ENCODE measurements at places on chromosomes 3 and 15. TPM values are rescaled to one million over a fixed set of nuclear protein-coding genes. Genes with fewer than 3 reads are reported as not detected.

- H3K27ac ChIP-seq, result no peak overlapping the region
- H3K4me3 ChIP-seq, result no peak overlapping the region
- H3K27me3 ChIP-seq, result peaks cover 5% of the 10 kb centered on the region
Observed at GRCh38 chr3:194030372-194030771, 105.6 kb upstream of the HES1 start.

The VGLL3 gene
- total RNA-seq, result not detected

- H3K27me3 ChIP-seq, result no peaks in the 10 kb centered on the region
- peak; percentile 40 for DNase-seq
- peak overlapping the region; percentile 98 for H3K27ac ChIP-seq
- peaks cover 47% of the 10 kb centered on the region for H3K4me1 ChIP-seq
- H3K4me3 ChIP-seq, result peak overlapping the region; percentile 95
- peaks cover 8% of the 10 kb centered on the region for H3K36me3 ChIP-seq
Observed at GRCh38 chr3:129182390-129183185, 1.1 kb downstream of the CNBP start.

DNA sequence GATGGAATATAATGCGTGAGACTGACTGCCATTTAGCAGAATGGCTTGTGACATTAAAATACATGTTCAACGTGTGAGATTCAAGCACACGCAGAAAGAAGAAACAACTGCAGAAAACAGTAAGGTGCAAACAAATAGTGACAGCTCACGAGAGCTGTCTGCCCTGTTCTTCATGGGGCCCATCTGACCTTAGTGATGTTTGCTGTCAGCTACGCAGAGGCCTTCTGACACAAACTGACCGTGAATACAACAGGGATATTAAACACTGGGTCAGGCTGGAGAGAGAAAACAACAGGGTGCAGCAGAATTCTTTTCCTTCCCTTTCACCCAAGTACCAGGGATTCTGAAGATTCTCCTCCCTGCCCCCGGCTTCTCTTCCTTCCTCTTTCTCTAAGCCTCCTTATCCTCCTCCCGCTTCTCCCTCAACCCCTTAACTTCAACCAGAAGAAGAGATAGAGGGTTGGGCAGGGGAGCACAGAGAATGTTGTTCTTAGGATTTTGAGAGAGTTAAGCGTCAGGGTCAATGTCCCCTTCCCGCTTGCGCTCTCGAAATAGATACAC lies 2.1 kb downstream of the TNFAIP8L3 start:
- H3K4me3 ChIP-seq, result no peak overlapping the region
- H3K4me1 ChIP-seq, result peaks cover 5% of the 10 kb centered on the region
- peaks cover 39% of the 10 kb centered on the region for H3K27me3 ChIP-seq
- no peaks in the 10 kb centered on the region for H3K36me3 ChIP-seq
- DNase-seq, result no peak
- H3K27ac ChIP-seq, result no peak overlapping the region

DNA sequence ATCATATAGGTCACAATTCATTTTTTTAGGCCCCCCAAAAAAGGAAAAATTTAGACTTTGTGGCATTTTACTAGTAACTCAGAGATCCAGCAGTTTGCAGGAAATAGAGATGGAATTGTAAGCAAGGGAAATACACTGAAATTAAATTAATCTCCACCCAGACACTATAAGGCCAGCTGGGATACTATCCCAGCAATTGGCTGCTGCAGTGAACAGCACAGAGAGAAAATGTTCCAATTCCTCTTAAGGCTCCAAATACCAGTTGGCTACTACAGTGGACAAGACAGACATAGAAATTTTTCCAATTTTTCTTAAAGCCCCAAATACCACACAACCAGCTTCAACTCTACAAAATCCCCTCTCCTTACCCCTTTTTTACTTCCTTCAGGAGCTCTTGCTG lies 78.9 kb downstream of the ULK4 start:
- no peak overlapping the region for H3K4me3 ChIP-seq
- no peaks in the 10 kb centered on the region for H3K4me1 ChIP-seq
- H3K27ac ChIP-seq, result no peak overlapping the region
- H3K36me3 ChIP-seq, result peaks cover 21% of the 10 kb centered on the region
- DNase-seq, result no peak
- H3K27me3 ChIP-seq, result no peaks in the 10 kb centered on the region

DNA sequence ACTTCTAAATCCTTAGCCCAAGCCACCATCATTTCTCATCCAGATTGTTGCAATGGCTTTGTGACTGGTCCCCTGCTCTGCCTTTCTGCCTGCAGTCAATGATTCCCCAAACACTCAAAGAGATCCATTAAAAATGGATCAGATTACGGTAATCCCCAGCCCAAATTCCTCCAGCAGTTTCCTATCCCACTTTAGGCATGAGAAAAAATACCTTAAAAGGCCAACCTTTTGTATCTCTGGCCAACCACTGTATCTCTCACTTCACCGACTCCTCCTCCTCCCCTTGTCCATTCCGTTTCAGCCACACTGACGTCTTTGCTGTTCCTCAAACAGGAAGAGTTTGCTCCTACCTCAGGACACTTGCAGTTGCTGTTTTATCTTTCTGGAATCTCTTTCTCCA lies 20.9 kb upstream of the IL1RAP start:
- peaks cover 24% of the 10 kb centered on the region for H3K27me3 ChIP-seq
- no peak overlapping the region for H3K4me3 ChIP-seq
- H3K27ac ChIP-seq, result no peak overlapping the region

DNA sequence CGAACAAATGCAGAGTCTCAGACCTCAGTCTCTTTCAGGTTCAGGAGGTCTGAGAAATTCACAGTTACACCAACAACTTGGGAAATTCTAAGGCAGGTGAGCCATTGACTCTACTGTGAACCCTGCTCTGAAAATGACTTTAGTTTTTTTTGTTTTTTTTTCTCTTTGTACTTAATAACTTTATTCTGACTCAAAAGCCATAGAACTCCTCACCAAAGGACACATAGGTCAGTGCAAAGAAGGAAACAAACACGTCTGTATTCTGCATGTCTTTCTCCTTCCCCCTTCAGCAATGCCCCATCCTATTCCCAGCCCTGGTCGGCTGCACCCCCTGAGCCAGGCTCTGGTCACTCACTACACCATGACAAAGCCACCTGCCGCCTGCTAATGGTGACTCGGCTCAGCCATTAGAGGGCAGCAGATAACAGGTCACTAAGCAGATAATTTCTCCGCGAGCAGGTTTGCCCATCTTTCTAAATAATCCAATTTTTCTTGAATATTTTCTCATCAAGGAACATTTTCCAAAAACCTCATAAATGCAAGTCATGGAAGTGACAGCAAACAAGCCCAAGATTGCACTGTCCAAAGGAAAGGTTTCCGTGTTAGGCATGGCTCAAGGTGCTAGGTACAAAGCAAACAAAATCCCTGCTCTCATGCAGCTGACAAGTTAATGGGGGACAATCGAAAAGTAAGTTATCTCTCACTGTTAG lies 37.7 kb downstream of the TM4SF4 start:
- H3K27ac ChIP-seq, result no peak overlapping the region
- peaks cover 32% of the 10 kb centered on the region for H3K27me3 ChIP-seq
- H3K4me1 ChIP-seq, result peaks cover 14% of the 10 kb centered on the region
- DNase-seq, result no peak
- H3K36me3 ChIP-seq, result no peaks in the 10 kb centered on the region

DNA sequence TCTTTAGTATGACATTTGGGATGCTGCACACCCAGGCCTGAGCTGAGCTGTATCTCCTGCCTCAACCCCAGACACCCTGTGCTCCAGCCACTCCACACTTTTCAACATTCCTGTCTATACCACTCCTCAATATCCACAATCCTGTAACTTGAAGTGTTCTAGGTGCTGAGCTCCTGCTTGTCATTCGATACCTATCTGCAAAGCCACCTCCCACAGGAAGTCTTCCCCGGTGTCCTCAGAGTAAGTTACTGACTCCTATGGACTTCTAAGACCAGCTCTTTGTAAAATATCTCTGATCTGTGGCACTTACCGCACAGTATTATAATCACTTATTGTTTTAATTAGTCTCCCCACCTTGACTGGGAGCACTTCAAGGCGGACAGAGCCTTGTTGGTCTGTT lies 1.2 kb upstream of the CAV3 start:
- H3K27ac ChIP-seq, result no peak overlapping the region
- no peak for DNase-seq
- no peak overlapping the region for H3K4me3 ChIP-seq
- H3K36me3 ChIP-seq, result no peaks in the 10 kb centered on the region
- H3K27me3 ChIP-seq, result no peaks in the 10 kb centered on the region

The GHRL gene
- 1.3 TPM for total RNA-seq
